ENCODE measurements at places on chromosomes 3 and 15.

GRCh38 chr3:86929046-86929445 is 61.9 kb downstream of the VGLL3 start:
- DNase-seq, result no peak

GRCh38 chr3:143824735-143825385 is 23.4 kb downstream of the SLC9A9 start:
- DNase-seq, result no peak

GRCh38 chr3:16429086-16429485 is 84.4 kb downstream of the RFTN1 start:
- DNase-seq, result no peak

DNA sequence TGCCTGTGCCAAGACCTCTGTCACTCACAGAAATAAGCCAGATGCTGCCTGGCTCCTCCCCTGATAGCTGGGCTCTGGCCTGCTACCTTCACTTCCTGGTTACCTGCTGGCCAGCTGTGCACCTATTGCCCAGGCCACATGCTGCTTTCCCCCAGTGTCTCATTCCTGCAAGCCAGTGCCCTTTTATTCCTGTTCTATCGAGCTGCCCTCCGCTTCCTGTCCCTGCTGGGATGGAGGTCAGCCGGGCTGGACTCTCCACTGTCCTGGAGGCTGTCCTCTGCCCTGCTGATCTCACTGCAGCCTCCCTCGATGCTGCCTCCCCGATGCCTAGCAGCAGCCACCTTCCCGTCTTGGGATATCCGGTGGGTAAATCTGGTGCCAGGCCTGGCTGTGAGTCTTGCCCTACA is 37.0 kb upstream of the SNRPA1 start:
- no peak for DNase-seq

All from GM12891 (cell line).